ENCODE measurements at places on chromosomes 1 and 21. TPM values are rescaled to one million over a fixed set of nuclear protein-coding genes. Genes with fewer than 3 reads are reported as not detected.

The ABCA4 gene
- 0.53 TPM for total RNA-seq

The S100A12 gene
- not detected for total RNA-seq

The PGLYRP4 gene
- total RNA-seq: not detected

The RGS1 gene
- total RNA-seq: not detected

The PHLDA3 gene
- 41.2 TPM for total RNA-seq

The GJB5 gene
- total RNA-seq: not detected
